Inflammatory macrophage (primary cell): ENCODE measurements at places on chromosomes 11 and 22.

DNA sequence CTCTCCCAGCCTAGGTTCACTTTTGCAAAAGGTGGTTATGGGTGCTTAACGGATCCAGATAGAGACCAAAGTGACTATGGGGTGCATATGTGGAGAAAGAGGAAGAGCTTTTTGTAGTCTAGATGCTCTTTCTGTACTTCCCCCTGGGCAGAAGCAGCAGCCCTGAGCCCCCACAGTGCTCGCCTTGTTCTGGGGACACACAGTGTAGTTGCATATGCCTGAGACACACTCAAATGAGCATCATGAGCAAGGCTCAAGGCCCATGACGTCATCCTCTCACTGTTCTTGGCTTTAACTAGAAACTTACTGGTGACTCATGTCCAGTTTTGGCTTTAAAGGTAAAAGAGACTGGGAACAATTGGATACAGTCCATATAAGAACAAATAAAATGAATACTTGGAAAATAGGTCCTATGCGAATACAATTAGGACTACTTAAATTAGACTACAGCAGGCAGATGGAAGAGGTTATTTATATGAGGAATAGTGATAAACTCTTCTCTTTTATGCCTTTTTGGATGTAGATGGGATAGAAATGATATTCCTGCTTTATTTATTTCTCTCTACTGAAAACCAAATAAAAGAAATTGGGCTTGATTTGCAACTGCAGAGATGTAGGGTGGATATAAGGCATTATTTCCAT is 20.1 kb upstream of the PEX26 start:
- peak; percentile 89 for DNase-seq

GRCh38 chr22:44569561-44569991 is 71.5 kb upstream of the RTL6 start:
- no peak for DNase-seq

DNA sequence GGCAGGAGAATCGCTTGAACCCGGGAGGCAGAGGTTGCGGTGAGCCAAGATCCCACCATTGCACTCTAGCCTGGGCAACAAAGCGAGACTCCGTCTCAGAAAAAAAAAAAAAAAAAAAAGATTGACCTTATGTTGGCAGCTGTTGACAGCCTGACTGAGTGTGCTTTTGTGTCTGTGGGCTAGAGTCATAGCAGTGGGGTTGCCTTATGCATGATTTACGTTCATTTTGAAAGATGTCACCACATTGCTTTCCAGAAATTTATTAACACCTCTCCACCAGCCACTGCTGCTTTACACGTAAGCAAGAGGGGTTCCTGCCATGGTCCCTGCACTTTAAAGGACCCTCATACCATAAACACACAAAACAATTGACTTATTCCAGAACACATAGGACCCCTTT is 21.0 kb downstream of the ASRGL1 start:
- no peak for DNase-seq

DNA sequence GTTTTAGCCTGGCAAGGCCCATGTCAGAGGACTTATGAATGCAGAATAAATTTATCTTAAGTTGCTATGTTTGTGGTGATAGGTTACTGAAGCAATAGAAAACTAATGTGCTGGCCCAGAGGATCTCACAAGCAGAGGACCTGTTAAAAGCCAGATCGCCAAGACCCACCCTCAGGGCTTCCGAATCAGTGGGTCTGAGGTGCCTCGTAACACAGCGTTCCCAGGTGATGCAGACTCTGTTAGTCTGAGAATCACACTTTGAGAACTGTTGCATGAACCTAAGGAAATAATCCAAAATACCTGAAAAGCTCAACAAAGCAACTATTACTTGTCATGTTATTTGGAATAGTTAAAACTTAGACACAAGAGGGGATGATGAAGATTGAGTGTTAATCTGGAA is 6.7 kb upstream of the SCARF2 start:
- DNase-seq: no peak

DNA sequence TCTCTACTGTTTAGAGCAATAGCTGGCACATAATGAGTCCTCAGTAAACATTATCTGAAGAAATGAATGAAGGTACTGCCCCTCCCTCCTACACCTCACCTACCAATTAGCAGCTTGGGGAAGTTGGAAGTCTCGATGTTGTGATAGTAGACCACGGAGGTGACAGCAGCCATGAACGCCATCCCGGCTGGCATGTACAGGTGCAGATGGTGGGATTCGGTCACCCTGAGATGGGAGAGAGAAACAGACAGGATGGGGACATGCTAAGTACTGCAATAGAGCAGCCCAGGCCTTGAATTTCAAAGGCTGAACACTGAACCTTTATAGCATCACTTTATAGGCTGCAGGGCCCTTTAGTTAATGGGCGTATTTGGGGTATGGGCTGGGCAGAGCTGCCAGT is 6.6 kb downstream of the ABCC8 start:
- no peak for DNase-seq

DNA sequence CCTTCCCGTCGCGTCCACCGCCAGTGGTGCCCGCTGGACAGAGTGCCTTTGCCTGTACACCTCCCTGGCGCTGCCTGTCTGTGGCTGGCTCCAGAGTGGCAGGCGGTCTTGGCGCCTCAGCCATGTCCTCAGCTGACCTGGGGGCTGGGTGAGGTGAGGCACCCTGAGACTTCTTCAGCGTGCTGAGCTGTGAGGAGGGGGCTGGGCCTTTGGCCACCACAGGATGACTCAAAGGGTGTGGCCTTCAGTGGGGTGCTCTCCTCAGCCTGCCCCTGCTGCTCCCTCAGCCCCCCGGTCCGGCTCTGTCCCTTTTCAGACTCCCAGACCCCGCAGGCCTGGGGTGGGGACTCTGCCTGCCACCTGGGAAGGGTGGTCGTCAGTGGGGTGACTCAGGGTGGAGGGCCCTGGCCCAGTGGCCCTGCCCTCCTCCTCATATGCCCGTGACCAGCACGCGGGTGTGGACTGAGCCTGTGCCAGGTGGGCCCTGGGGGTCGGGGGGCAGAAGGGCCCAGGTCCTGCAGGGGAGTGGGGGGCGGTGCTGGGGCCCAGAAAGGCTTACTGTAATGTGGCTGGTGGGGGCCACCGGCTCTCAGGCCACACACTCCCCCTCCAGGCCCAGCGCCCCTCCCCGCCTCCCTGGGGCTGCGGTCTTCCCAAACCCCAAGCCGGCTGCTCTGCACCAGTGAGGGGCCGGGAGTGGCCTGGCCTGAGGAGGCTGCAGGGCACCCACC is 15.9 kb downstream of the CRELD2 start:
- peak; percentile 35 for DNase-seq

DNA sequence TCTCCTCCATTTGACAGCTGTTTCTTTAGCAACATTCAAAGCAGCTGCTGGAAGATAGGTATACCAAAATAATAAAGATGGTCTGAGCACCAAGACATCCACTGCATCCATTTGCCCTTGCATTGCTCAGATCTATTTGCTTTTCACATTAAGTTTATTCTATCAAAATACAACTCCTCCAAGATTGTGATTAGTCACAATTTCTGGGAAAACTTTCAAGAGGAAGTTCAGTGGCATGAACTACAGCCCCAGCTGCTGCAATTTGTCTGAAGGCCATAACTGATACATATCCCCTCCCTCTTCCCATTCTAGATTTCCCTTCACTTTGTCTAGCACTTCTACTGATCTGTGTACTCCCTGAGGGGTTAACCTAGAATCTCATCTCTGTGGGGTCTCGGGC is 117.5 kb upstream of the CEP126 start:
- DNase-seq: no peak

- DNase-seq: no peak
Observed at GRCh38 chr11:11471201-11471600, 118.2 kb upstream of the CSNK2A3 start.

GRCh38 chr11:75850787-75851186 is 35.8 kb downstream of the UVRAG start:
- DNase-seq: no peak

GRCh38 chr11:119619665-119620064 is 109.3 kb downstream of the NECTIN1 start:
- no peak for DNase-seq

GRCh38 chr11:58574881-58575280 is 775 bp downstream of the LPXN start:
- DNase-seq: no peak

DNA sequence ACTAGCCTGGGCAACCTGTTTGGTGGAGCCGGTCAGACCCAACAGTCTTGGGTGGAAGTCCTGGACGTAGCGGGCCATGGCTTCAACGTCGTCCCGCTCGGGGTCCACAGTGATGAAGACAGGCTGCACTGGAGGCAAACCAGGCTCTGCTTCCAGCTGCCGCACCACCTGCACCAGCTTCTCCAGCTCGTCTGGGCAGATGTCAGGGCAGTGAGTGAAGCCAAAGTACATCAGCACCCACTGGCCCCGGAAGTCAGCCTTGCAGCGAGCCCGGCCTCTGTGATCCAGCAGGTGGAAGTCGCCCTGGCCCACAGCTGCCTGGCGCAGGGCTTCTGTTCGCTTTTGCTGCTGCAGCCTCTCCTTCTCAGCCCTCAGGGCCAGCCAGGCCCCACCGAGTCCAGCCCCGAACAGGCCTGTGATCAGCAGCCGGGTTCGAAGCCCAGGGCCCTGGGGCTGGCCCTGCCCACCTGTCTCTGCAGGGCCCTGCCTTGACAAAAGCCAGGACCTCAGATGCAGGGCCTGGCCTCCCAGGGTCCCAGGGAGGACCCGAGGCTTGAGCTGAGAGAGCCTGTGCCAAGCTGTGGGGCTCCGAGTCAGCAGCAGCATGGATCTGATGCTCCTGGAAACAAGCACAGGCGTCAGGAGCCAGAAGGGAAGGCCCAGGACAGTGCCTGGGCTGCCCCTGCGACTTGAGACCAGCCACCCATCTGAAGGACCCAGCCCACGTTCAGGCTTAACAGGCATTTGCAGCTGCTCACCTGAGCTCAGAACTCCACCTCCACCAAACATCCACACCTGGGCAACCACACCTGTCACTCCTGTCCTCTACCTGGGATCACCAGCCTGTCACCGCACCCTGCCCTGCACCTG is 1.4 kb downstream of the SCO2 start:
- no peak for DNase-seq

GRCh38 chr11:83723999-83724398 is 437.8 kb upstream of the CCDC90B start:
- DNase-seq: no peak

DNA sequence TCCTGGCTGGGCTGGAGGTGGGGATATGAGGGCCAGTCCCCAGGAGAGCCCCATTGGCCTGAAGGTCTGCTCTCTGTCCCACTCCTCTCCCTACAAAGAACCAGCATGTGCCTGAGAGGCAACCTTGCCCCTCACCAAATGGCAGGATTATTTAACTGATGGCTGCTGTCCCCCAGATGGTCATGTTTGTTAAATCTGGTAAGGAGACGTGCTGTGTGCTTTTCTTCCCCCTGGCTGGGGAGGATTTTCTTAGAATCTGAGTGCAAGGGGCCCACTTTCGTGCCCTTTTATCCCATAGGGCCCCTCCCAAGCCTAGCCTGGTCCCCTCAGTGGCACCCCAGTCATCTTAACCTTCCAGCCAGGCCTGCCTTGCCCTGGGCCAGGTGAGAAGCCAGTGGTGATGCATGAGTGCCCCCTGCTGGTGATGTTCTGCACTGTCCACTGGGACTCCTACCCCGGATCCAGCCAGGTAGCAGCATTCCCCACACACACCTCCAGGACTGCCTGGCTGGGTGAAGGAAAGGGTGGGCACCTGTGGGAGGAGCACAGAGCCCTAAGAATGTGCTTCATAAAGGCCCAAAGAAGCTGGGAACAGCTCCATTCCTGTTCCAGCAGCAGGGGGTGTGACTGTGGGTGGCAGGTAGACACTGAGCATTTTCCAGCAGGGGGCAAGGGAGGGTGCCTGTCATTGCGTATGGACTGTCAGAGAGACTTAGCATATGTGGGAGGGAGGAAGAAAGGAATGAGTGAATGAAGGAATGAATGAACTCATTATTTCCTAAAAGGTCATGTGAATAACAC is 28.9 kb downstream of the MFNG start:
- peak; percentile 54 for DNase-seq

DNA sequence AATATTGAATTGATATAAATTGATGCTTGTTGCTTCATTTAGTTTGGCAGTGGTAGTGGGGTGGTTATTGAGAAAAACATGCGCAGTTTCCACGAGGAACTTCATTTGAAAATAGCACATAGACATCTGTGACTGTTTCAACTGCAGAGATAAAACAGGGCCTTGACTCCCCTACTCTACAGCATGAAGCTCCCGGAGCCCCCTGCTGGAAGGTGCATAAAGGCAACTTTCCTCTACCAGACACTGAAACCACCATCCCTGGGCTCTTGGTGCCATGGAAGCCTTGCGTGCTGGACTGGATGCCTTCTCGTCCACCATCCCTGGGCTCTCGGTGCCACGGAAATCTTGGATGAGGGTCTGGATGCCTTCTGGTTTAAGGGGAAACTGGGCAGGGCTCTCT is 195.9 kb downstream of the CSNK2A3 start:
- DNase-seq: no peak

GRCh38 chr22:29833392-29833965 is 4.6 kb downstream of the ASCC2 start:
- no peak for DNase-seq

DNA sequence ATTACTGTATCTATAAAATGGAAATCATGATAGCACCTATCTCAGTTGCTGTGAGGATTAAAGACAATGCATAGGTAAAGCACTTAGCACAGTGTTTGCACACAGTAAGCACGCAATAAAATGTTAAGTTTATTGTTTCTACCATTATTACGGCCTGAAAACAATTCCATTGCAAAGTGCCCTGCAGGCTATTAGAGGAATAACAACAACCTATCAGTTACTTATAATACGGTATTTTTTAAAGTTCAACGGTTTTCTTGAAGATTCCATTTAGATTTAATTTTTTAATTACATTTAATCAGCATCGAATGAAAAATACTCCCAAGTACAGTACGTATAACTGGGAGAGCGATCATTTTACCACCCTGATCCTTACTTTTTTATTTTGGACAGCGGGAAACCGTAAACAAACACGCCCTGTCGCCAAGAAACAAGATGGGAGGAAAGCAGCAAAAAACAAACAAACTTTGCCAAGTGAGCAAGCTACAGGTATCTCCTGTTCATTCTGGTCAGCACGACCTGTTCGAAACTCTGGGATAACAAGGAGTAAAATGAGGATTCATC is 893 bp downstream of the SLC36A4 start:
- DNase-seq: no peak

DNA sequence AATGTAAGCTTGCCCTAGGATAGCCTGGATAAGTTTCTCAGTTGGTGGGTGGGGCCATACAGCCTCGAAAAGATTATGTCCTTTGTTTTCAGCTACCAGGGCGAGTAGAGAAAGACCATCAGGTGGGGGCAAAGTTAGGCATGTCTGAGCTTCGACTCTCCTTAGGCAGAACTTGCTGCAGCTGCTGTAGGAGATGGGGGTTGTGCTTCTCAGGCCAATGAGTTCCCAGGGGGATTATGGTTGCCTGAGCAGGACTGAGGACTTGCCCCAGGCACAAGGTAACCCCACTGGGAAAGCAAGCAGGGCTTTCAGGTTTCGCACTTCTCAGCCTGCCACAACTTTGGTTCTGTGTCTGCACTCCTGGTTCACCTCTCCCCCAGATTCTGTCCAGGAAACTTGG is 173.4 kb upstream of the SESN3 start:
- DNase-seq: no peak

- no peak for DNase-seq
Observed at GRCh38 chr11:16099343-16099900, 256.9 kb downstream of the SOX6 start.
